ENCODE measurements at places on chromosomes 2 and 18.

DNA sequence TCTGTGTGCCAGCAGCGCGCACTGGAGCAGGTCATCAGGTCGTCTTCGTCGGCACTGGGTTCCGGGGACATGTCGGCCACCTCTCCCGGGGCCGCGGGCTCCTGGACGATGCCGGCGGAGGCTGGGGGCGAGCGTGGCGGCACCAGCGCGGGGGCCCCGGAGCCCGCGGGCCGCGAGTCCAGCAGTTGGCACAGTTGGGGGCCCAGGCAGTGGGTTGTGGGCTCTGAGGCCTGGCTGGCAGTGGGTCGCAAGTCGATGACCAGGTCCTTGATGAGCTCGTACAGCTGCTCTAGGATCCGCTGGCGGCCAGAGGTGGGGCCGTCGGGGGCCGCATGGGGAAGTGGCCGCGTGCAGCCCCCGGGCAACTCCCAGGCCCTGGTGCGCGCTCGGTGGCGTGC lies 300.5 kb downstream of the CCDC74A start:
- DNase-seq = no peak

GRCh38 chr18:61394983-61395382 lies 61.8 kb downstream of the CDH20 start:
- DNase-seq = no peak

- no peak for DNase-seq
Observed at GRCh38 chr18:70135604-70136003, 69.9 kb downstream of the RTTN start.

DNA sequence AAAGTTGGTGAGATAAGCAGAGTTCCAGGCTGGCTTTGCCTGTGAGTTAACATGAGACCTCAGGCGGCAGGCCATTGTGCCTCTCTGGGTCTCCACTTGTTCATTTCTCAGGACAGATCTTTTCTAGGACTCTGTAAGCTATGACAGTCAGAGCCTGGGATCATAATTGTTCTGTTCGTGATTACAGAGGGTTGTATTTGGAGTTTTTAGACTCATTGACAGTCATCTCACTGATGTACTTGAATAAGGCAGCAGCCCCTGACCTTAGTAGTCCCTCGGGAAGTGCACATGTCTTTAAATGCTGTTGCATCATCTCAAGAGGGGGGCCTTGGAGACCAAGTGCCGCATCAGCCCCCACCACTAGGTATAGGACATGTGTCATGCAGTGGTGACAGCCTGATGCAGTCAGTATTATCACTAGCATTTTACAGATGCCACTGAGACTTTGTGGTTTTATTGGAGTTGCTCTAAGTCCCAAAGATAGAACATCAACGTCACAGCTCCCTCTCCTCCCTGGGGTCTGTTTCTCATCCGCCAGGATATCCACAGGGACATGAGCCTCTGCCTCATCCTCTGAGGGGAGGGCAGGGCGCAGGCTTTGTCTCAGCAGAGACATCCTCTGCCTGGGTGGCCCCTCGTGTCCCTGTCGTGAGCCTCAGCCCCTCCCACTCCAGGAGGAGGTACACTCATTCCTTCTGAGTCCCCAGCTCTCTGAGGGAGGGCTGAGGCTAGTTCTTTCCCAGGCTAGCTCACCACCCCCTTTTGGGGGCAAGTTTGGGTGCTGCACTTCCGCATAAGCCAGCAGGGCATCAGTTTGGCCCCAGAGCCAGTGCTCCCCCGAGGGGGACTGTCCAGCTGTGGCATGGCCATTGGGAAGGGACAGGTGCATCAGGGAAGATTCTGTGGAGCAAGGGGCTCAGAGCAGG lies 14.1 kb downstream of the GLI2 start:
- DNase-seq = peak; percentile 66

DNA sequence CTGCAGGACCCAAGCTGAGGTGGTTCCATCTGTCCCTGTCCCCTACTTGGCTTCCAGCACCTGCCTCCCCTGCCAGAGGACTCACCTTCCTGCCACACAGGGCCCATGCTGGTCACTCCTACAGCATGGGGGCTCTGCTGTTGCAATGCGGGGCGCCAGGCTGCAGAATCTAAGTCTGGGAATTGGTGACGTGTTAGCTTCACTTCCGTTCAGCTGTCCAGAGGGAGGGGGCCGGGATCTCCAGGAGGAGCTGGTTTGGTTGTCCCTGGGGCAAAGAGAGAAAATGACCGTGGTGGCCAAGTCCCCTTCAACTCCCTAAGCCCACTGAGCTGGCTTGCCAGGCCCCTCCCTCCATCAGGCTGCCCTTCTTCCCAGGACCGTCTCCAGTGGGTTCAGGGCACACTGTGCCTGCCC lies 69.5 kb downstream of the IL1R2 start:
- no peak for DNase-seq

DNA sequence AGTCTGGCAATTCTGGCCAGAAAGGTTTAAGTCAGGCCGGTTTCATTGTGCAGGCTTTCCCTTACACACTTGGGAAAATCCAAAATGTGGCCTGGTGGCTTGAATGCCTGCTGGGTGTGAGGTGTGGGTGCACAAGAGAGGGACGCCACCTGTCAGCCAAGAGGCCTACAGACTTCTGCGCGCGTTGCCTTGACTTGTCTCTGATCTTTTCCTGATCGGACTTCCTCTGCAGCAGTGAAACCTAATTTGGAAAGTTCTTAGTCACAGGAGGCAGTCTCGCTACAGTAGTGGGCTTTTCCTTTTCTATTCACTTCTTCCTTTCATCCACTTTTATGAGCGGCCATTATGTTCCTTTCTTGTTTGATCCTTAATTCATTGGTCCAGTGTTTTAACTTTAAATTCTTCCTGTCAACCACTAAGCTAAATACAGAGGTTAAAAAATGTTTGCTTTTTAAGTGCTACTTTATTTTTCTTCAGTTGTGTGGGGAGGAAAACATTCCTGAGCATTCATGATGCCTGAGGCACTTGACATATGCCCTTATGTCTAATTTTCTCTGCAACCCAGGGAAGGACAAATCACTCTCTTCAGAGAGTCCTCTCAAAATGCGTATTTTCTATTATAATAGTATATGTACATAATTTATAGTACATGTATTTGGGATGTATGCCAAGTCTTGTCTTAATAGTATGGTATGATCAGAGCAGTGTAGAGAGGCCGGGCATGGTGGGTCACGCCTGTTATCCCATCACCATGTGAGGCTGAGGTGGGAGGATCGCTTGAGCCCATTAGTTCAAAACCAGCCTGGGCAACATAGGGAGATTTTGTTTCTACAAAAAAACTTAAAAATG lies 128.9 kb downstream of the WDSUB1 start:
- no peak for DNase-seq

- DNase-seq = no peak
Observed at GRCh38 chr18:3452750-3453539, 3.0 kb downstream of the TGIF1 start.

- DNase-seq = no peak
Observed at GRCh38 chr2:197576631-197577030, 60.8 kb downstream of the MOB4 start.

DNA sequence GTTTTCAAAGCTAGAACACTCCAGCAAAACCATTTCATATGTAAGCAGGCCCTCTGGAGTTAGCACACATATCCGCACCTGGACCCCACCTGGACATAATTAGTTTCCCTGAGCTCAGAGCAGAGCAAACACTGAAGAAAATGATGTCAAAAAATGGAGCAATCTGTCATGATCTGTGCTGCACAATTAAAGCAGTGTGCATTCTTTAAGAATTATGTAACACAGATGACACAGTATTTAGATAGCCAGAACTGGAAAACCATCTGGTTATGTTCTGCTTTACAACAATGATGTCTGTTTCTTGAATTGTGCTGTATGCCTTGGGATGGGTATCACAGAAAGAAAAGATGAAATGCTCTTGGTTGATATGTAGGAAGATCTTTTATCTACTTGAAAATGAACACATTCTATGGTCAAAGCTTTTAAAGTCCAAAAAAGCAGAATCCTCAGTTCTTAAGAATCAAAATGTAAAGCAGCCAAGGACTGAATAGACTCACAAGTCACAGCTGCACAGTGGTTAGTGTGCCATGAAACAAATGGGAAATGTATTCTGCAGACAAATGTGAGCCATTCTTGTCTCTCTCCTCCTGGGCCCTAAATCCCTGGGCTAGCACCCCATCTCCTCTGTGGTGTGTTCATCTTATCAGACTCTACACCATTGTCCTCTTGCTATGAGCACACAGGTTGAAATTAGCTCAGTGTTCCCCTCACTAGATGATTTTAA lies 36.8 kb downstream of the HRH4 start:
- DNase-seq = no peak

DNA sequence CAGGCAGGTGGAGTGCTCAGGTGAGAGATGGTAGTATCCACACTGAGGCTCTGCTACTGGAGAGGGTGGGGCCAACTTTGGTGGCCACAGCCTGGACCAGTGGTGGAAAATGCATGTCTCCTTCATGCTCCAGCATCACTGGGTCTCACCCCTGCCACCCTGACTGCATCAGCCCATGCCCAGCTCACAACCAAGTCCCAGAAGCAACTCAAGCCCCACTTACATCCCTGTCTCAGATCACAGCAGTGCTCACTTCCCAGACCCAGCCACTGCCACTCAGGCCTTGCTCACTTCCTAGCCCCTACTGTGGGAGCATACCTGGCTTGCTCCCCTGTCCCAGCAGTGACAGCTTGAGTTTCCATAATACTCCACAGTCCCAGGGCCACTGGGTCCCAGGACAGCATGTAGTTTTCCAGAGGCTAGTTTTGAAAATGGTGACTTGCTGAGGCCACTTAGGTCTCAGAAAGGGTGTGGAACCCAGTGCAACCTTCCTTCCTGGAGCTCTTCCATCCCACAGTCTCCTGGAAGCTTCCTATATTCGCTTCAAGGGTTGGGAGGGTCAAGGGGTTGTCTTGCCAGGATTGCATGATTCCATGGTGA lies 58.8 kb downstream of the GPC1 start:
- no peak for DNase-seq

GRCh38 chr2:2867397-2867979 lies 510.1 kb downstream of the EIPR1 start:
- no peak for DNase-seq

GRCh38 chr2:150584081-150584480 lies 96.6 kb upstream of the RND3 start:
- DNase-seq = no peak

- DNase-seq = no peak
Observed at GRCh38 chr2:77519164-77519887, 2.9 kb downstream of the LRRTM4 start.

- no peak for DNase-seq
Observed at GRCh38 chr2:240620149-240620731, 5.0 kb upstream of the GPR35 start.

DNA sequence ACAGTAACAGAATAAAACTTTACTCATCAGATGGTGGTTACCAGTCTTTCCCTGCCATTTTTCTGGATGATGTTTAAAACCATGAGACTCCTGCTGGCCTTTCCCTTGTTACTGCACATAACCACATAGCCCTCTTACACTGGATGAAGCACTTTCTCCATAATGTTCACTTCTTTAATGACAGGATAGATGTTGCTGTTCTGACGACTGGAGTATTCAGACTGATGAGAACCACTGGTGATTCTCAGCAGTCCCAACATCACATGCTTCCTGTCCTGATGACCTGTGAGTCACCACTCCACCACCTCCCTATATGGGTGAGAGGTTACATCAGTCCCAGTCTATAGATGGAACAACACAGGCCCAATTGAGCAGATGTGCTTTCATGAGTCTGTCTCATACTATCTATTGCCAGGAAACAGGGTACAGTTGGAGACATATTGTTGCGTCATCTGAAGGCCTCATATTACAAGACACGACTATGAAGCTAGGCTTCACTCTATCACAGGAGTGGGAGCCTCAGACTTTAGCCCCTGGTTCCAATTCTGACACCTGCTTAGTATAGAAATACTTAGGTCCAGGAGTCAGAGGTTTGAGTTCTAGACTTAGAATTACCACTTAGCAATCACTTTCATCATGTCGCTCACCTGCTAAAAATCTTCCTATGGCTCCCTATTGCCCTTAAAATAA lies 145.7 kb upstream of the KLF7 start:
- DNase-seq = no peak

DNA sequence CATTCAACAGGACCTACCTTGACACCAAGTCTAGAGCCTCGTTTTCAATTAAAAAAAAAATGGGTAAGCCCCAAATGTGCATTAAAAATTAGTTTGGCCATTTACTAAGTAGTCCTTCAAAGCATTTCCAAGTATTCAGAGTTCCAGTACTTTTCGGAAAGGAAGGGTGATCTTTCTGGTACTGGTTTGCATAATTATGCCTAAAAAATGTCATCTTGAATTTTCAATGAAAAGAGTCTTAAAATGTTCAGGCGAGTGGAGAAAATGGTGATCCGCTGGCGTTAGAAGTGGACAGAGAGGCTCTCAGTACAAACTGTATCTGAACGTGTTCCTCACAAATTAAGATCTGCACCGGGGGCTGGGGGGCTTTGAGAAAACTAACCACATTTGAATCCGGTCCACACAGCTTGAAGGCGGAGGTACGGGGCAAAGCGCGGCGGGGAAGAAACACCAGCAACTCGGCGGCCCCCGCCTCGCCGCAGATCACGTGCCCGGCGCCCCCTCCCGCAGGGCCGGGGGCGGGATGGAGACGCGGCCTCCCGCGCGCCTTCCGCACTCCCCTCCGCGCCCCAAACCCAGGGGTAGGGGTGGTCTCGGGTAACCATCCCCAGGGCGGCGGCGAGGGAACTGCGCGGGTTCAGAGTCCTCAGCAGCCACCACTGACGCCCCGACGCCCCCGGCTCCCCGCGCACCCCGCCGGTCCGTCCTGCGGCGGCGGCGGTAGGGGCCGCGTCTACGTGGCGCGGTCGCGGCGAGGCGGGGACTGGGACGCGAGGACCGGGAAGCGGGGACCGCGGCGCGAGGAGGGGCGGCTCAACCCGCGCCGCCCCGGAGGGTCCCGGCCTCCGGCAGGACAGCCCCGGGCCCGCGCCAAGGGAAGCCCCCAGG lies 564 bp downstream of the LPIN2 start:
- DNase-seq = peak; percentile 74

DNA sequence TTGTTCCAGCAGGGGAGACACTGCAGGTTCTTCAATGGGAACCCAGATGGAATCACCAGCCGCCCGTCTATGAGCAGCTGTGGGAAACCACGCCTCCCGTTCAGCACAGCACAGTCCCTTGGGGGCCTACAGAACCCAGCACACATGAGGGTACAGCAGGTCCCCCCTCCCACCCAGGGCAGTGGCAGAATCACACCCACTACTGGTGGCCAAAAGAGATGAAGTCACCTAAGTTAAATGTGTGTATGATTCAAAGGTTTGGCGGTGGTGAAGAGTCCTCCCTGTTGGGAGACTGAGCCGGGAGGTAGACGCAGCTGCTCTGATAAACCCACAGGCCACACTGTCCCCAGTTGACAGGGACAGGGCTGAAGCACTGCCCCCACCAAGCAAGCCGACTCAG lies 44.3 kb downstream of the L3MBTL4 start:
- no peak for DNase-seq

- peak; percentile 60 for DNase-seq
Observed at GRCh38 chr2:634041-634440, 43.2 kb downstream of the TMEM18 start.

DNA sequence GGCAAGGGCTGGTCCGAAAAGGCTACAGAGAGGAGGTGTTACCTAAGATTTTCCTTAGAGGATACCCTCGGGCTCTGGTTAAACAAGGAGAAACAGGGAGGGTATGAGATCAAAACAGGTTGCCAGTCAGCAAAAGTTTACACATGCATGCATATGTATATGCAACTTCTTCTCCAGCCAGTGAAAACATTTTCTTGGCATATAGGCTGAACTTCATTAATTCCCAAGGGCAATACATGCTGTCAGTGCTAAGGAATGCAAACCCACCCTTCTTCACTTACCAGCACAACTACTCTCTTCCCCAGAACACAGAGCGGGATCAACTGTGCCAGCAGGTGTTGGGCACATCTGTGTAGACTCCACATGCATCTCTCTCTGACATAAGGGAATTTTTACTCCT lies 176.0 kb downstream of the GFPT1 start:
- no peak for DNase-seq
